ENCODE measurements at places on chromosomes 1 and 21.

DNA sequence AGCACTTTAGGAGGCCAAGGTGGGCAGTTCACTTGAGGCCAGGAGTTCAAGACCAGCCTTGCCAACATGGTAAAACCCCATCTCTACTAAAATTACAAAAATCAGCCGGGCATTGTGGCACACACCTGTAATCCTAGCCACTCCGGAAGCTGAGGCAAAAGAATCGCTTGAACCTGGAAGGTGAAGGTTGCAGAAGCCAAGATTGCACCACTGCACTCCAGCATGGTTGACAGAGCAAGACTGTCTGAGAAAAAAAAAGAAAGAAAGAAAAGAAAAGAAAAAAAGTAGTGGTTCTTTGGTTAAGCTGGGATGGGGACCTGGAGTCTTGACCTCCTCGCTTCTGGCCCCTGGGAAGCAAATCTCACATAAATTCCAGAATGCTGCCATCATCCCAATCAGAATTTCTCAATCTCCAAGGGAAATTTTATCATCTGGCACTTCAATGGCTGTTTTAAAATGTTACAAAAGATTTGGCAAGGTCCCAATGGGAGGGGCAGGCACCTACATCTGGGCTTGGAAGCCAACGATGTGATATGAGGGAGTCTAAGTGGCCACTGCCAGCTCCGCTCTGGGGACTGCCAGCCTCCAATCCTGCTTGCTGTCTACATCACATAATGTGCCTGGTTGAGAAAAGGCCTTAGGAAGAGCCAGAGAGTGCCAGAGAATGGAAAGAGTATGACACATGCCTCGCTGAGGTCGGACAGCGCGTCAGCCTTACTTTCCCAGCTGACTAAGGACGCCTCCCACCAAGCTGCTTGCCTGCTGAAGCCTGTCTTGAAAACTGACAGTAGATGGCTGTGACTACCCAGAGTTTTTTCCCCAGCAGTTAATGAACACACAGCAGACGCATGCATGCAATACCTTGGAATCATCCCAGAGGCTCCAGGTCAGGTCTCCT lies 42.1 kb upstream of the SRP9 start:
- DNase-seq, result no peak

DNA sequence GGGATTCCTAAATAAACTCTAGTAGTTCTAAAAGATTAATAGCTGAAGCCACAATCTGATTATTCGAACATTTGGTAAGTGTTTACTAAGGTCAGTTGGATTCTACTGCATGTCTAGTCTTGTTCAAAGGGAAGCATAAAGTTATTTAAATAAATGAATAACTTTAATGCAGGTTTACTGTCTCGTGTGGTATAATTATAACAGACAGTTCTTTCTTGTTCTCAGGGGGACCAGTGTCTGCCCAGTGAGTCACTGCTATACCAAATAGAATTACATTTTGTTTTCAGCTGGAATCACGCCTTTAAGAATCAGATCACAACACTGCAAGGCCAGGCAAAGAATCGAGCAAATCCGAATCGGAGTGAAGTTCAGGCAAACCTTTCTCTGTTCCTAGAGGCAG lies 45.1 kb downstream of the SMG7 start:
- no peak for DNase-seq

DNA sequence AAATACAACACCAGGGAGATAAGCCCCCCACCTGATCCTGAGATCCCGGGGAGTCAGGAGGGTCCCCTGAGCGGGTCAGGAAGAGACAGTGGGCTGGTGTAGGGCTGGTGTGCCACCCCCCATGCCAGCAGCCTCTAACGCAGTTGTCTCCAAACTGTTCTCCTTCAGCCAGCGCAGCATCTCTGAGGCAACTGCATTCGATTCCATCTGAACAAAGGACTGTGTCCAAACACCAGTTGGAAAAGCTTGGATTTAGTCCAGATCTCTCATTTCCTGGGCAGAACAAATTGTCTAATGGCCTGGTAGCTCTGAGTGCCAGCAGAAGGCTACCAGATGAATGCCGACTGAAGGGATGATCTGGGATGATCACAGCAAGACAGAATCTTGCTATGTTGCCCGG lies 44.1 kb upstream of the EIF4G3 start:
- DNase-seq, result no peak

GRCh38 chr1:223771469-223771813 lies 59.1 kb downstream of the CAPN2 start:
- DNase-seq, result no peak

GRCh38 chr1:226519716-226520598 lies 28.6 kb upstream of the STUM start:
- DNase-seq, result no peak

Measured in T-helper 2 cell treated with Interferon-gamma antibody and Interleukin-4, amounts not matched to agents 5 μg/mL and 100 μg/mL, for 36 hours (primary cell).